ENCODE measurements at places on chromosomes 13 and 19.
A peak's percentile ranks its signal among the peaks of the same experiment; 100 is the strongest.

DNA sequence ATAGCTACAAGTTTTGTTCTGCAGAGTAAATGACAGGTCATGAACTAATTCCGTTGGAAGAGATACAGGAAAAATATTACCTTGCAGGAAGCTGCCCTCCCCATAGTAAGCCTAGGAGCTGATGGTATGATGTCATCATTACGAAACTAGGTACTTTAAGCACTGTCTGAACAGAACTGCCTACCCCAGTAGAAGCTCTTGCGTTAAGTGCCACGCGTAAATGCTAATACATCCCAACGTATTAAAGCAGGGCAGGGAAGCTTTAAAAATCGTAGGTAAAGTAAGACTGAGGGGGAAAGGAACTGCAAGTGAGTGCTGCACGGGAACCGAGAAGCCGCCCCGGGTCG, 572 bp downstream of the UGGT2 start:
- DNase-seq: no peak

GRCh38 chr19:51319649-51320279, 8.3 kb downstream of the IGLON5 start:
- DNase-seq: no peak

- DNase-seq: no peak
Measured at GRCh38 chr19:16821081-16821480, 8.1 kb upstream of the SIN3B start.

GRCh38 chr19:32870981-32871451, 1.4 kb upstream of the SLC7A9 start:
- DNase-seq: no peak

GRCh38 chr19:34405892-34406660, 1.9 kb downstream of the PDCD2L start:
- DNase-seq: no peak

DNA sequence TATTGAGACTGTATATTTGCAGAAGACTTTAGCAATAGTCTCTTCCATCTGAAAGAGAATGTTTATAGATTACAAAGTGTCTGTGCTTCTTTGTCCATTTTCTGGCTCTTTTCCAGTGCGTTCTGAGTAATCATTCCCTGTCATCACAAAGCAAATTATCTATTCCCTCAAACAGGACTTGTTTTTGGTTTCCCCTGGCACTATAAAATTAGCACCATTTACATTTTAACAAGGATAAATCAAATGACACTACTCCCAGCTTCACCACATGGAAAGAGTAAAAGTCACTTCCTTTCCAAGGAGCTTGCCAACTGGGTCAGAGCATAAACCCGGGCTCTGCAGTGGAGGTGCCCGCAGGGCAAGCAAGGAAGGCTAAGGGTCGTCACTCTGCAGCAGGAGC, 88.1 kb downstream of the SHISA2 start:
- no peak for DNase-seq

DNA sequence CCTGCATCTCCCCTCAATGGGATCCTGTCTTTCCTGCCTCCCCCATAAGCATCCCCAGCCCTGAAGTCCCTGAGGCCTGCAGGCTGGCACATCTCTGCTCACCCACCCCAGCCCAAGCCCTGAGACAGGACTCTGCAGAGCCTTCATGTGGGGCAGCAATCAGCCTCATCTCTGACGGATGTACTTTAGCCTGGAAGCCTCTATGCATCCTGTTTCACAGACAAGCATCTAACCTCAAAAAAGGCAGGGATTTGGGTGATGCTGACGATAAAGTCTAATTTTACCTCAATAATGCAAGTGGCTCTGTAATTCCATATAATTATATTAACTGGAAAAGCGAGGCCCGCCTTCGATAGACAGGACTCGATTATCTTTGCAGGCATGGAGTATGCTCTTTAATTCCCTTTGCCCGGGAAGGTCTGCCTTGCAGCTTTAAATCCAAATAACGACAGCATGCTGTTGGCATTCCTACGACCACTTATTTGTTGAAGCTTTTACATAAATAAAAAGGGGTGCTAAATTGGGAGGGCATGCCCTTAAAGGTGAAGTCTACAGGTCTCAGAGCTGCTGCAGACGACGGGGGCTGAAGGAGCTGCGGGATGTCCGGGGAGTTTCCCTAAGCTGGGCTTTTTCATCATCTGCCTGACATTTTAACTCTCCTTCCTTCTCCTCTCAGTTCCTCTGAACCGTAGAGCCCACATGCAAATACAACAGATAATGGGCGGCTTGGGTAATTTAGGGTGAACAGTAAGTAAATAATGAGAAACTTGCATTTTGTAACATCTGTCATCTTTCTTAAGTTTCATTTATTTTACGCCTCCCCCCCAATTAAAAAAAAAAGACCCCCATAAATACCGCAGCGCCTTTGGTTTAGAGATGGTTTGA, 211.5 kb downstream of the URI1 start:
- DNase-seq: no peak

- DNase-seq: no peak
Measured at GRCh38 chr13:72074663-72075062, 207.7 kb upstream of the DACH1 start.

DNA sequence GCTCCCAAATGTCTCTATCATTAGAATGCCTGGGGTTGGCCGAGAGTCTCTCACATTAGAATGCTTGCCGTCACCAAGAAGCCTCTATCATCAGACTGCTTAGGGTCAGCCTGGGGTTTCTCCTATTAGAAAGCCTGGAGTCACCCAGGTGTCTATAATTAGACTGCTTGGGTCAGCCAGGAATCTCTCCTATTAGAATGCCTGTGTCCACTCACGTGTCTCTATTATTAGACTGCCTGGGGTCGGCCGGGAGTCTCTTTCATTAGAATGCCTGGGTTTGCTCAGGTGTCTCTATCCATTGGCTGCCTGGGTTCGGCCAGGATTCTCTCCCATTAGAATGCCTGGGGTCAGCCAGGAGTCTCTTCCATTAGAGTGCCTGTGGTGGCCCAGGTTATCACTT, 1453.1 kb downstream of the UQCRFS1 start:
- DNase-seq: no peak

GRCh38 chr13:23778879-23779278, 110.3 kb downstream of the MIPEP start:
- no peak for DNase-seq

GRCh38 chr19:17861542-17862402, 2.1 kb downstream of the RPL18A start:
- no peak for DNase-seq

GRCh38 chr19:2186071-2186846, 22.5 kb downstream of the DOT1L start:
- no peak for DNase-seq

GRCh38 chr13:47598340-47598911, 402.6 kb downstream of the SUCLA2 start:
- no peak for DNase-seq

DNA sequence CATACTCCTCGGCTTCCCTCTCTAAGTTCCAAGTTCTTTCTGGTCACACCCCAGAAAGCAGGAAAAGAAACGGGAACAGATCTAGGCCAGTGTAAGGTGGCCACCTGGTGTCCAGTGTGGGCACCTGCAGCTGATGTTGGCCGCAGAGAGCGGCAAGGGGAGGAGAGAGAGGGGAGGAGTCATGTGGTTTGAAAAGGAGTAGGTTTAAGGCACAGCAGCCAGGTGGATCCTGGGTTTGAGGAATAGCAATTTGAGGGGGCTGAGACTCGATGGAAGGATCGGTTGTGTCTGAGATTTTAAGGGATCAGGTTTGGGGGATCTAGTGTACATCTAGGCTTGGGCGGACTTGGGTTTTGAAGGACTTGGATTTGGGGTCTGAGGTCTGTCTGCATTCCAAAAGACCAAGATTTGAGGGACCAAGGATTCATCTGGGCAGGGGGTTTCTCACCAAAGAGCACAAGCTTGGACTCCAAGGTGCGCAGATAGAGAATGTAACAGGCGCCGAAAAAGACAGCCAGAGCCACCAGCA, 1.2 kb downstream of the RABAC1 start:
- DNase-seq: peak; percentile 41

- no peak for DNase-seq
Measured at GRCh38 chr13:105087945-105088344, 1447.5 kb downstream of the EFNB2 start.

DNA sequence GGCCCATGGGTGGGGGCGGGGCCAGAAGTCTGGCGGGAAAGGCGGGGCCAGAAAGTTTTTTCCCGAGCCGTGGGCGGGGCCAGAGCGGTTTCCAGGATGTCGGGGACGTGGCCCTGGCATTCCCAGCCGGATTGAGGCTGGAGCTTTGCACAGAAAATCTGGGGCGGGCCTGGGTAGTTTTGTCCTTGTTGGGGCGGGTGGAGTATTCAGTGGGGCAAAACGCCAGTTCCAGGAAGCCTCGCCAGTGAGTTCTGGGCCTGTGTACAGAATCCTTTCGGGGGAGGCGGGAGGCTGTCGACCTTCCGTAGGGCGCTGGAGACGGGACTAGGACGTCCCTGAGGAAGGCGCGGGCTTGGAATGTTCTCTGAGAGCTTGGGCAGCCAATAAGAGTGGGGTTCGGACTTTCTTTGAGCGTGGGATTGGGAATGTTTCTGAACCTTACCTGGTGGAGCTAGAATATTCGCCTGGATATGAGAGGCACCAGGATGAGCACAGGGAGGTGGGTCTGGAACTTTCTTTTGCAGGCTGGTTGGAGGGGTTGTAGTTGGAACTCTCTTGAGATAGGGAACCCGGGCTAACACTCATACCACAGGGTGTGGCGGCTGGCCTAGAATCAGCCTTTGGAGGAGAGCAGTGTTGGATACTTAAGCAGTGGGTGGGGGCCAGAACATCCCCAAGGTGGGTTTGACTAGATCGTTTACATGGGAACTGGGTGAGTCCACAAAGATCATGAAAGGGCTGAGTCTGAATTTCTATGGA, 1.3 kb downstream of the CCDC9 start:
- no peak for DNase-seq

DNA sequence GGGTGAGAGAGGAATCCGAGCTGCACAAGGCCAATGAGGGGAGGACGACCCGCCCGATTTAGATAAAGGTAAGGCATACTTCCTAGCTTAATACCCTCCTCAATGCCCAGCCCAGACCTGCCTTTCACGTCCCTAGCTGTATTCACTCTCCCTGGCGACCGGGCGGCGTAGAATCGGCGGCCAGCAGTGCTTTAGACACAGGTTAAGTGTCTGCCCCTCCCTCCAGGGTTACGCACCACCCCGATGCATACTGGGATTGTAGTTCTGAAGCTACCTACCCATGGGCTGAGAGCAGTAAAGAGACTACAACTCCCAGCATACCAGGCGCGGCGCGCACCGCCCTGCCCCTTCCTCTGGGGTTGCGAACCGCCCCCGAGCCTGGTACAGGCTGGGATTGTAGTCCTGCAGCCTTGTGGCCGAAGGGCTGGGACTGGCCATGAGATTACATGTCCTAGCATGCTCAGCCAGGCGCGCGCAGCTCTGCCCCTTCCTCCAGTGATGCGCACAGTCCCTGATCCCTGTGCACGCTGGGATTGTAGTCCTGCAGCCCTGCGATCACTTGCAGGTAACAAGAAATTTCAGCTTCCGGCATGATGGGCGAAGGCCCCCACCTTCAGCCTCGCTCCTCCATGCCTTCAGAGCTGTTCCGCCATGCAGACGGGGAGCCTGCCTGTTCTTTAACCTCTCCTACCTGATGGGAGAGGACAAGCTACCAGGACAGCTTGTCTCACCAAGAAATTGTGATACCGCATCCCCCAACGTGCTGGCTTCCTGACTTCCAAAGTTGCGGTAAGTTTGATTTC, 43.5 kb upstream of the ZNF14 start:
- peak; percentile 92 for DNase-seq

- no peak for DNase-seq
Measured at GRCh38 chr13:92842145-92842544, 384.5 kb upstream of the GPC6 start.

DNA sequence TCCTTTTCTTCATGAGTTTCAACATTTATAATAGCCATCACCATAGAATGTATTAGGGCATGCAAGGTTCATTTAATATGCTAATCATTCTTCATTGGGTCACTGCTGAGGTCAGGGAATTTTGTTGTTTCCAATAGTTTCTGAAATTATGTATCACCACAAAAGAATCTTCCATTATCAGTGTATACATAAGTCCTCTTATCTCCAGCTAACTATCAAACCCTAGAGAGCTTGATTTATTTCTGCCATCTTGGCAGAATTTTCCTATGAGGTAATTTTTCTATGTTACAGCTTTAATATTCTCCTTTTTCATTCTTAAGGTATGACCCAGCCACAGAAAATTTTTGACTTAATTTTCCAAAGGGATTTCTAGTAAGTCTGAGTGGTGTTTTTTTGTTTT, 415.0 kb upstream of the SLITRK1 start:
- DNase-seq: no peak

- no peak for DNase-seq
Measured at GRCh38 chr13:101774393-101774792, 321.9 kb downstream of the ITGBL1 start.

Data from activated CD4-positive, alpha-beta T cell treated with anti-CD3 and anti-CD28 coated beads, Interleukin-2, amount 50 U/mL, for 48 hours (primary cell).